ENCODE measurements at places on chromosomes 6 and 20. TPM values are rescaled to one million over a fixed set of nuclear protein-coding genes. Genes with fewer than 3 reads are reported as not detected.
A peak's percentile ranks its signal among the peaks of the same experiment; 100 is the strongest.

- DNase-seq: no peak
These were observed 26.9 kb upstream of the FANCE start for GRCh38 chr6:35425284-35425683.

- peak; percentile 38 for DNase-seq
These were observed 12.3 kb downstream of the TGM2 start for GRCh38 chr20:38152621-38153221.

DNA sequence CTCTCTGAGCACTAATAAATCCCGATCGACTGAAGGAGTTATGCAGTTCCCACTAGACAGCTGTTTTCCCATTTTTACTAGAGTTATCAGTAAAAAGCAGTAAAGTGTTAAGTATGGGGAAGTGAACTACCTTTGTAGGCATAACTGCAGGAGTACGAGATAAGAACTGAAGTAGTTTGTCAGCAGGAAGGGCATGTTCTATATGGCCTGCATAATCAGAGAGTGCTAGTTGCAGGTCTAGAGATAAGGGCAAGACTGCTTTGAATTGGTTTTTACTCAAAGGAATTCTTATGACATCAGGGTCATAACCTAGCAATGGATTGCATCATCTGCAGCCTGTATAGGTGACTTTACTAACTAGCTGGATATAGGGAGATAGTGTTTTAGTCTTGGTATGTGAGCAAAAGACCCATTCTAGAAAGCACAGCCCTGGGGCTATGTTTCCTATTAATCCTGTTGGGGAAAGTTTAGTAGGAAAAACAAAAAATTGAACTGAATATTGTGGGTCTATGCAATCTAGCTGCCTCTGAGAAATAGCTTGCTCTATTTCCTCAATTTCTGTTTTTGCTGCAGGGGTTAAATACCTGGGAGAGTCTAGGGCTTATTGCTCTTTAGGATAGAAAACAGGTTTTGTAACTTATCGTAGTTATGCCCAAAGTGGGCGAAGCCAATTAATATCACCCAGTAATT is 22.6 kb upstream of the CRISP1 start:
- no peak for DNase-seq

DNA sequence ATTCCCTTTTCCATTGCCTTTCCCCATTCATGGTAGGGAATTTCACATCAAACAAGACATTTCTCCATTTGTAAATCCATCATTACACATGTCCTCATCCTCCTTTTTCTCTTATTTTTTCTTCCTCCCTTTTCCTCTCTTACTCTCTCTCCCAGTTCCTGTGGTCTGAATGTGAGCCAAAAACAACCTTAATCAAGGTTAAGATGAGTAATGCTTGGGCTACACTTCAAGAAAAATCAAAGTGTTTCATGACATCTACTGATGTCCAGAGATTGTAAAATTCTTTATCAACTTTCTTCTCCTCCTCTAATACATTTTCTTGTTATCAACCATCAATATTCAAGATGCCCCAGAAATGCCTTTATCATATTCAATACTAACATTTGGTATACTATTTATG is 208.0 kb upstream of the PRND start:
- no peak for DNase-seq

GRCh38 chr6:130453230-130453629 is 87.4 kb downstream of the TMEM200A start:
- no peak for DNase-seq

DNA sequence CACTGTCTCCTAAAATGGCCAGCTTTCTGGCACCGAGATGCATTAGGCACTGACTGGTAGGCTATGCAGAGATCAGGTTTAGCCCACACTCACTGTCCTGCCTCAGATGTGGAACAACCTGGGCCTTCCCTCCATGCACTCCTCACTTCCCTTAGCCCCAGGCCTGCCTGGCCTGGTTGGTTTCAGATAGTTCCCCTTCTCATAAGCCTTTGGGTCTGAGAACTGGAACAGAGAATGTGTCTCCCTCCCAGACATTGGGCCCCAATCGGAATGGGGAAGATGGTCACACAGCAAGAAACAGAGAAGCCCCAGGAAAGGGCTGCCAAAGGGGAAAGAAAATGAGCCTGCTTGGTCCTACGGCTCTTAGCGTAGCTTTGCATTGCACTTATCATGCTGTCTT is 762.1 kb upstream of the CHD6 start:
- no peak for DNase-seq

- peak; percentile 18 for DNase-seq
These were observed 600.4 kb upstream of the JAG1 start for GRCh38 chr20:11274141-11274594.

GRCh38 chr6:137794516-137795201 is 72.4 kb upstream of the TNFAIP3 start:
- DNase-seq: no peak

DNA sequence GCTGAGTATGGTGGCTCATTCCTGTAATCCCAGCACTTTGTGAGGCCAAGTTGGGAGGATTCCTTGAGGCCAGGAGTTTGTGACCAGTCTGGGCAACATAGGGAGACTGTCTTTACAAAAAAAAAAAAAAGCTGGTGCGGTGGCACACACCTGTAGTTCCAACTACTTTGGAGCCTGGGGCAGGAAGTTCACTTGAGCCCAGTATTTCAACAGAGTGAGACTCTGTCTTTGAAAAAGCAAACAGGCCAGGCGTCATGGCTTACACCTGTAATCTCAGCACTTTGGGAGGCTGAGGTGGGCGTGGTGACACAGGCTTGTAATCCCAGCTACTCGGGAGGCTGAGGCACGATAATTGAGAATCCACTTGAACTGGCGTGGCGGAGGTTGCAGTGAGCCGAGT is 28.7 kb downstream of the MYBL2 start:
- no peak for DNase-seq

DNA sequence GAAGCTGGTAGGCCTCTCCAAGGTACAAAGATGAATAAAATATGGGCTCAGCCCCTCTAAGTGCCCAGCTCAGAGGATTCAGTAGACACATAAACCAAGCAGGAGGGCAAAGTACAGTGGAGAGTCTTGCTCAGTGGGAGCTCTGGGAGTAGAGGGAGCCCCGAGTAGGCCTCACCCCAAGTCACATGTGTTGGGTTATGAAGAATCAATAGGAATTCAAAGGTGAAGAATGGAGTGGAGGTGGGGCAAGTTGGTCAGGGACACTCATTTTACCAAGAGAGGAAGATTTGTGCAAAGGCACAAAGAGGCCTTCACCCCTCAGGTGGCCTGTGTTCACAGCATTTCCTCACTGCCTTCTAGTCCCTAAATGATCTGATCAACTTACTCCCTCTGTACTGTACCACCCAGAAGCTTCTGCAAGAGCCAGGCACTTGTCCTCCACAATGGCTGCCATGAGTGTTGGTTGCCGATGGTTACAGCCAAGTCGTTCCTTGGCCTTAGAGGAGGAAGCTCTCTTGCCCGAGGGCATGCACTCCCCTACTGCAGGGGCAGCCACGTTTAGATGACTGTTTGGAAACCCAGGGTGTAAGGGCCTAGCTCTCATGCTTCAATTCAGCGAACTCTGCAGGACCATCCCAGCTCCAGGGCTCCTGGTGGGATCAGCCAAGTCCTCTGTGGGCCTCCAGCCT is 6.7 kb upstream of the CDKN1A start:
- no peak for DNase-seq

DNA sequence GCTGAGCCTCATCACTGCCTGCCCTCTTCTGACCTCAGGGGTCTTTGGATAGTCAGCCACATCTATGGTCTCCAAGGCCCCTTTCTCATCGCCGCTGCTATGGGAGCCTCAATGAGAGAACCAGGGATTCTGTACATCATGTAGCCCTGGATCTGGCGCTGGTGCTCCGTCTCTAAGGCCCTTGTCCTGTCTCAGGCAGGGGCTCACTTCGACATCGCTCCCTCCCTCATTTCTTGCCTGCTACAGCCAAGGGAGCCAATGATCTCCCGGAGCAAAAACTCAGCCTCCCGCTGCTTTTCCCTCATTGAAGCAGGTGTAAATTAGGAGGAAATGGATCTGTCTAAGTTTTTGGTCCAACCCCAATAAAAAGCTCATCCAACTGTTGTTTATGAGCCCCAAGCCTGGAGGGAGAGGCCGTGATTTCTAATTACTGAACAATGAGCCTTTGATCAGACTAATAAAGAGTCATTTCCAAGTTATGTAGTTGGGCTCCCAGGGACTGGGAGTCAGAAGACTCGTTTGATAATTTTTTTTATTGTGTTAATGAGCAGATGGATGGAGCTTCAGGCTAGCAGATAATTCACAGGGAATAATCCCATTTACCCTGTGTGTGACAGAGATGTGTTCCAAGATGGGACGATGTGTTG is 30.9 kb downstream of the LBP start:
- DNase-seq: no peak

GRCh38 chr6:164274493-164274892 is 860.0 kb downstream of the QKI start:
- DNase-seq: no peak

GRCh38 chr20:23998844-23999243 is 10.3 kb upstream of the GGTLC1 start:
- no peak for DNase-seq

GRCh38 chr6:144377586-144378210 is 92.6 kb downstream of the UTRN start:
- no peak for DNase-seq

DNA sequence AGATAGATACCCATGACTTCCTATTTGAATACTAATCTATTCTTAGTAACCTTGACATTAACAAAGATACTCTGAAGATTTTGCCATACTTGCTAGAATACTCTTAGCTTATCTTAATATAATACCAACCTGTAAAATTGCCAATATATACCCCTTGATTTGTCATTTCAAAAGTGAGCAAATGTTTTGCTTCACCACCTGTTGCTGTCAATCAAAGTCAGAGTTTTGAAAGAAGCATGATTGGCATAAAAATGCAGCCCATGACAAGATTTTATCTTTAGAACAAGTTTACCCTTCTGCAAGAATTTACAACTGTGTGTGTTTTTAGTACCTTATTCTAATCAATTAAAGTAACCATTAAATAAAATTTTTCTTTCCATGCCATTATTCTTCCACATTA is 236.2 kb downstream of the TBX18 start:
- DNase-seq: no peak

DNA sequence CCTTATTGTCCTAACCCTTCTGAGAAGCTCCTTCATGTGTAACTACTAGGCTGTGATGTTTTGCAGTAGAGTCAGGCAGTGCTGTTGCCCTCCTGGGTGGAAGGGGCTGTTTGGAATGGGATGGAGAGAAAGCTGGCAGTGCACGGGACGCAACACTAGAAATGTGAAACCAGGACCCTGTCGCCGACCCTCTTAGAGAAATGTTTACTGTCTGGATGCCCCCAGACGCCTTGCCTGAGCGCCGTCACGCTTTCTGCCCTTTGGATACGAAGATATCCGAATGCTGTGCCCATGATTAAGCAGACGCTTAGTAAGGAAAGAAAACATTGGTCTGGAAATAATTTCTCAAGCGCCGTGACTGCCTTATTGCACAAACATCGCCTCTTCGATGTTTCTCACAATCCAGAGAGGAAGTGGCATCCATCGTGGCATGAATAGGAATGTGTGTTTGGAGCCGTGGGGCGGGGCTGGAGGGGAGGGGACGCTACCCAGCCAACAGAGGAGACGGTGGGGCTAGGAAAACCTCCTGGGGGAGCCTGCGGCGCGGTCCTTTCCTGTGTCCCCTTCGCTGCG is 661 bp upstream of the PPP1R14C start:
- no peak for DNase-seq

DNA sequence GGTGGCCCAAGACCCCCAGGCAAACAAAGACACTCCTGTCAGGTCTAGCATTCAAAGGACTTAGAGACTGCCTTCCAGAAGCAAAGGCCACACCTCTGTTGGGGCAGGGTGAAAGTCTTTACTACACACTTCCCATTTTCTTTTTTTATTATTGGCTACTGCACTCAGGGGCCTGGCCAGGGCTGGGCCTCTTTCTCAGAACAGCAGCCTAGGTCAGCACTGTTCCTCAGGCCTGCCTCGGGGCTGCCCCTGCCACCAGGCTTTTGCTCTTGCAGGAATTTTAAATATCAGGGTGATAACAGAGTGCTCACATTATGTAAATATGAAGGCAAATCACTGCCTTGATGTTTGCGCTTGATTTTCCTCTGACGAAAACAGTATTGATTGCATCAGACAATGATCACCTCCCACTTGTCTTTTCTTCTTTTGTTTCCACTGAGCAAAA is 18.5 kb downstream of the GSTA4 start:
- DNase-seq: no peak

DNA sequence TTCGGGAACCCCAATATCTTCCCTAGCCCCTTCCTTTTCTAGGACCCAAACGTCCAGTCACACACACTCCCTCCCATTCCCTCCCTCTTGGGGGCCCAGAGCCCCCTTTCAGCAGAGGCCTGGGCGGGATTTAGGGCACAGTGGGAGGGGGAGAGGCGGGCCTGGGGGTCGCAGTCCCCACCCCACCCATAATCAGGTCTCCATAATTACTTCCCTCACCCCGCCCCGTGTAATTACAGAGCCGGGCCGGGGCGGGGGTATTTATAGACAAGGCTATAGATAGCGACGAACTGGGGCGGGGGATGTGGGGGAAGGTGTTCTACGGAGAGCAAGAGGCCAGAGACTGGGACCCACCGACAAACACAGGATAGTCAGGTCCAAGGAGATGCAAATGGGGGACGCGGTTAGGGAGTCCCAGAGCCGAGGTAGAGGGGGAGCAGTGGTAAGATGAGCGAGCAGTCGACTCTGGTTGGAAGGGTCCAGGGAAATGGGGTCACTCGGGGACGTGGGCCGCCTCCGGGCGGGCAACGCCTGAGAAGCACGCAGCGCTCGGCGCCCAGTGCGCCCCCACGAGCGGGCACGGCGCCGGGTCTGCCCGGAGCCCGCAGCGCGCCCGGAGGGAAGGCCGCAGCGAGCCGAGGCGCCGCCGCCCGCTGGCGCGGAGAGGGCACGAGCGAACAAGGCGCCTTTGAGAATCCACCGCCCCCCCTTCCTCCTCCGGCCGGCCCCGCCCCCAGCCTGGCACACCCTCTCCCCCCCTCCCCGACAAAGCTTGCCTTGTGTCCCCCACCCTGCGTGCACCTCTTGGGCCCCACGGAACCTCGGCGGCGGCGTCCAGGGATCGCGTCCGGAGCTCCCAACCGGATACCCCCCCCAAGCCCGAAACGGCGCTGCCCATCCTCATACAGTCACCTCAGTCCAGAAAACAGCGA is 670 bp upstream of the COL11A2 start:
- no peak for DNase-seq

DNA sequence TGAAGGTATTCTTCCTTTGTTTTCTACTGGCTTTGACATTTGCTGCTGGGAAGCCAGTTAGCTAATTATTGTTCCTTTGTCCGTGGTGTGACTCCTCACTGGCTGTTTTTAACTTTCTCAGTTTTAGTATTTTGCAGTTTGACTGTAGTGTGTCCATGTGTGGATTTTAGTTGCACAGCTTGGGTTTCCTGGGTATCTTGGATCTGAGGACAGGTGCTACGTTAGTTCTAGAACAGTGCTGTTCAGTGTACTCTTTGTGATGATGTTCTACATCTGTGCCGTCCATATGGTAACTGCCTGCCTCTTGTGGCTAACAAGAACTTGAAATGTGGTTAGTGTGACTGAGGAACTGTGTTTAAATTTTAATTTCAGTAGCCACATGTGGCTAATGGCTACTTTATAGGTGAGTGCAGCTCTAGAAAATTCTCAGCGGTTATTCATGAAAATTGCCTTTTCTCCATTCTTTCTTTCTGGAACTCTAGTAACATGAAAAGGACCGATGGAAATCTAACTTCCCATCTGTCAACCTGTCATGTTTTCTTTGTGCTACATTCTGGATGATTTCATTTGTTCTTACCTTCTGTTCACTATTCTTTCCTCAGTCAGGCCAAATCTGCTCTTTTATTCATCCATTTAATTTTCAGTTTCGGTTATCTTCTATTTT is 7.4 kb downstream of the SNX9 start:
- DNase-seq: no peak

The SS18L1 gene
- 11.5 TPM for total RNA-seq

The FAM217A gene
- total RNA-seq: not detected

The EGFL8 gene
- total RNA-seq: 3.7 TPM

The NRN1 gene
- 6.4 TPM for total RNA-seq

The ARFGAP1 gene
- 18.4 TPM for total RNA-seq

The AVP gene
- total RNA-seq: not detected

The NR2E1 gene
- not detected for total RNA-seq
